ENCODE measurements at places on chromosomes 2 and 18.

- DNase-seq: no peak
Observed at GRCh38 chr18:23837591-23837990, 148.3 kb downstream of the LAMA3 start.

- no peak for DNase-seq
Observed at GRCh38 chr2:6893876-6894482, 16.4 kb downstream of the RSAD2 start.

- DNase-seq: no peak
Observed at GRCh38 chr2:146128216-146128615, 1608.3 kb upstream of the ZEB2 start.

DNA sequence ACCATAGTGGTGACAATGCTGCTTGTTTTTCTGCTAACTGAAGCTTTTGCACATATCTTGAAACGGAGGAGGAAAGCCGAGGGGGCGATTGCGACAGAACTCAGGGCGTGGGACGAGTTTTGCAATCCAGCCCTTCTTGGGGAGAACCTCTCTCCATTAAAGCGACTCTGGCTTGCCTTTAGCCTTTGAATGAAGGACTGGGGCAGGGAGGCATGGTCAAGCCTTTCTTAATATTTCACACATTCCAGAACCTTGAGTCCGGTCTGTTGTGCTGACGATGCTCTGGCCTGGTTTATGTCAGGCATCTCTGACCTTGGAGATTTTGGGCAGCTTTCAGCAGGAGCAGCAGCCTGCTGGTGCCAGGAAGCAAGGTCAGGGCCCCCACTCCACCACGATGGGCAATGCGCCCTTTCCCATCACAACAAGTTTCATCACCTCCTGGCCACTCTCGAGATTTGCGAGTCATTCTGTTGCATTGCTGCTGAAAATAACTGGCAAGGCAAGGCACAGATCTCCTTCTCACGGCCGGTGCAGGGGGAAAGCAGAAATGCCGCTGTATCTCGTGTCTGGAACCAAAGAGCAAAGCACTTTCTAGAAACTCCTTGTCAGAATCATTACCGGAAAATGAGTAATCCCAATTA lies 10.8 kb downstream of the EMILIN2 start:
- DNase-seq: no peak

DNA sequence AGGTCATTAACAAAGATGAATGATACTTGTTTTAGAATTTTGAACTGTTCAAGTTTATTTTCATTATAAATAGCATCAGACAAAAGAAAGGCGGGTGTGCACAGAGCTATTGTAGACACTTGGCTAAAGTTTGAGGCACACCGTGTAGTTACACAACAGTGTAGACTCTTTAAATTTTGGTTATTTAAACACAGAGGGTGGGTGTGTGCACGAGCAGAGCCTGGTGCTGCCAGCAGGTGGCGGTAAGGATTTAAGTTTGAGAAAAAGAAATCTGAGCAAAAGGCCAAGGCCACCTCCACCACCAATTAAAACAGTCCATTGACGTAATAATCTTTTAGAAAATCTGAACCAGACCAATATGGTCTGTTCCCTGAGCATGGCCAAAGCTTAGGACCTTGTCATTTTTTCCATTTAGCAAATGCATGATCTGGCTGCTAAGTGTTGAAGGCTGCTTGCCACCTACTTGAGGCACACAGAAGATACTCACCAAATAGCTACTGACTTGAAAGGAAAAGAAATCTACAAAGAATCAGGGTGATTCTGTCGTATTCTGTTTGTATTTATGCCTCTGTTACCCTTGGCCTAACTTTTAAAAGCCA lies 14.3 kb downstream of the COPS7B start:
- peak; percentile 63 for DNase-seq

- no peak for DNase-seq
Observed at GRCh38 chr2:239993291-239993690, 31.9 kb downstream of the NDUFA10 start.

- DNase-seq: no peak
Observed at GRCh38 chr2:75047189-75047991, 88.9 kb downstream of the POLE4 start.

GRCh38 chr18:38982072-38982471 lies 1416.5 kb upstream of the CELF4 start:
- no peak for DNase-seq

DNA sequence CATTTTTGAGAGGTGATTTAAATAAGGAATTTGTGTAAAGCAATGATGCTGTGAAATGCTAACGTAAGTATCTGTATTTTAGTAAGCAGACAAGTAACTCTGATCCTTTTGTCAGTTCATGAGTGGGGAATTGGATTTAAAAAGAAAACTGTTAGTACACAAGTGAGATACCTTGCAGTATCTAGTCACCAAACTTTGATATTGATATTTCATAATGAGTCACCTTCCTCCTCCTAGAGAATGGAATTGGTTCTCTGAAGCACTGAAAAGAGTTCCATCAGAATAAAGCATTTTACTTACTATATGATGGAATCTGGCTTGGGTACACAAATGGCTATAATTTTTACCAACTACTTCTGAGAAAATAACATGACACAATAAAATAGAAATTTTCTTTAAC lies 232.2 kb downstream of the ZNF804A start:
- no peak for DNase-seq

DNA sequence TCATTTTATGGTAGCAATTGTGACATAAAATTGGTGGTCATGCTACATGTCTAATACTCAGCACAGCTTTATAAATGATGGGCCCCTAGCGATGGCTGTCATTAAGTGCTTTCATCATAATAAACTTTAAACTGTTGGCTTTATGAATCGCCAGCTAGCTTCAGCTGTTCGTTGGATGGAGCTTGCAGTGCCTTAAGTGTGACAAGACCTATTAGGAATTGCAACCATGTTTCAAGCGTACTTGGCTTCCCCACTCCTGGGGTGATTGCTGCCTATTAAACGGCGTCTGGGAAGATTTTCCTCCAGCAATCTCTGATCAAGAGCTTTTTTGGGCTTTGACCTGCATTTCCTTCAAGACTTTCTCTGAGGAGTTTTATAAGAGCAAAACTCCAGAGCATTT lies 164.5 kb upstream of the SIX3 start:
- no peak for DNase-seq

DNA sequence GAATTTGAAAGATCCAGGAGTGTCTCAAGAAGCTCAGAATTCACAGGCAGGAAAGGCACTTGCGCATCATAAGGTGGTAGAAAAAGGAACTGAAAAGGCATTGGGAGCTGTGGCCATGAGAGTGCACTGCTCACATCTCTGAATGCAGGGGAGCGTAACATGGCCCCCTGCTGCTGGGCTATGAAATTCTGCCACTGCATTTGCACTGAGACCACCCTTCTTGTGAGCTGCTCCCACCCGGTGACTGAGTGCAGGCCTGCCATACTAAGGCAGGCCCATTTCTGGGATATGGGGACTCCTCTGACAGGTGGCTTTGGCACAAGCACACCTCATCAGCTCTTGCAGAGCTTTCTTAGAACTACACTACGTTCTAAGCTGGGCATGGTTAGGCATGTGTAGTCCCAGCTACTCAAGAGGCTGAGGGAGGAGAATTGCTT lies 25.3 kb upstream of the STARD7 start:
- no peak for DNase-seq

DNA sequence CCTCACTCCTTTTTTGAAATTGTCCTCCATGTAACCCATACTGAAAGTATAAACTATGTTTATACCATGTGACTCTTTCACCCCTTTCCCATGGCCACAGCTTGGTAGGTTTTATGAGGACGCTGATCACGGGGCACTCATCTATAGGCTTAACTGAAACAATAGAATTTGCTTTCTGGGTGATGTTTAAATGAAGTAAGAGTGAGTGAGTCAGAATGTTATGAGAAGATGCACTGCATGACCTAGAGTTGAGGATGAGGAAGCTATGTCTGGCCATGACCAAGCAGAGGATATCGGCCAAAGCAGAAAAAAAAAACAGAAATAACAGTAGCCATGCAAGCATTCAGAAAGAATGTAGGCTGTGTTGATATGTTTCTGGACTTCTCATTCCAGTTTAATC lies 34.9 kb downstream of the SCN1A start:
- DNase-seq: no peak

- no peak for DNase-seq
Observed at GRCh38 chr18:5585653-5586052, 41.9 kb upstream of the EPB41L3 start.

GRCh38 chr2:88874063-88874657 lies 182.7 kb downstream of the RPIA start:
- peak; percentile 52 for DNase-seq

DNA sequence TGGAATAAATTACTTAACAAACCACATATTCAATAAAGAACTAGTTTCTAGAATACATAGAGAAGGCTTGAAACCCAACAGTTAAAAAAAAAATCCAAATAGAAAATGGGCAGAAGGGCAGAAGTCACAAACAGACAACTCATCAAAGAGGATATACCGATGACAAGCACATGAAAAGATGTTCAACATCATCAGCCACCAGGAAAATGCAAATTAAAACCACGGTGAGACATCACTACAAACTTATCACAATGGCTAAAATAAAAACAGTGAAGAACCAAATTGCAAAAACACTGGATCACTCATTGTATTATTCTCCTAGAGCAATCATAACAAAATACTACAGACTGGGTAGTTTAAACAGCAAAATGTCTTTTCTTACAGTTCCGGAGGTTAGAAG lies 14.5 kb downstream of the SESTD1 start:
- DNase-seq: no peak

DNA sequence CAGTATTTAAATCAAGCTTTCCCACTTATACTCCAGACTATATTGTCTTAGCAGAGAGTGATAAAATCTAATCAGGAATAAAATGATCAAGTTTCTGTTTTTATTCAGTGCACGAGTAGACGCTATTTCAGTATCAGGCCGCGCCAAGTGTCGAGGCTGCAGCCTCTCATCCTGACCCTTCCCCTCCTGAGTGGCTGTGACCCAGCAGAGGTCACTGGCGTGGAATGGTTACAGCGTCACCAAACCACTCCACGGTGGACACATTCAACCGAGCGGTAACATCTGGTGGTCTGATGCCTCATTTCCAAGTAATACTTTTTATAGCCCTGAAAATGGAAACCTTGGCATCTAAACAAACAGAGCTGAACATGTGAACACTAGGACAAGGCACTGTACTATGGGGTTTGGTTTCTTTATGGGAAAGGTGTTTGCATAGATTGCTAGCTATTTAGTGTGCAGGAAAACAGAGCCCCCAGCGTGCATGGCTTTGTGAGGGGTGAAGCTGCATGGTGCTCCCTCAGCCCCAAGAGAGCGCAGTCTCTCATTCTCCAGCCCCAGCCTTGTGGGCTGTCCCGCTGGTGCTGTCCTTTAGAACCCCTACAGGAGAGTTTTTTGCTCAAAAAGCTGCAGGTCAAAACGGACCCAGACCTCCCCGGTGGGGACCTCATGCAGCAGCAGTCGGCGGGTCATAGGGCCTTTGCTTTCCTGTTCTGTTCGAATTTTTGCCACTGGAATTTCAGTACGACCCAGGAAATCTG lies 28.4 kb downstream of the FAM228A start:
- DNase-seq: no peak

DNA sequence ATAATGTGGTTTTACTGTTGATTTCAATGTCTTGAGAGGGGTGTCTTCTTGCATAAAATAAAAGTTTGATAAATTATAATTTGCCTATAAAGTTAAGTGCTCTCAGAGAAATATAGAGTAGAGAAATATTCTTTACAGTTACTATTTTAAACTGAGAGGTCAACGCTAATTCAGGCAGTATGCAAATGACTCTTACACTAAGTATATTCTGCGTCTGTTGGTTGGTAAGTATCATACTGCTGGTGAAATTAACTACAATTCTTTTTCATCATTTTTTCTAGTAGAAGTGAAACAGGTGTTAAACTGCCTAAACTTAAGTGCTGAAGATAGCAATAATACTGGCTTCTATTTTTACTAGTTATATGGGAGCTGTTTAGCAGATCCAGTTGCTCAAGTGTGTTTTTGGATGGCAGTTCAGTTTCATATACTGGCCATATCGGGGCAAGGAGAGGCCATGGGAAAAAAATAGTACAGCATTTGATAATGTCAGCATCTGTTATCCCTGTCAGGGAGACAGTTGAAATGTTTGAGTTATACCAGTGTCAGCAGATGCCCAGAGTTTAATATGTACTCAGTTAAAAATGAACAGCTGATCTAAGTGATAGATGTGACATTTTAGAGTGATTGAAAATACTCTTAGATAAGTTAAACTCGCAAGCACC lies 86.2 kb downstream of the MIB1 start:
- no peak for DNase-seq

DNA sequence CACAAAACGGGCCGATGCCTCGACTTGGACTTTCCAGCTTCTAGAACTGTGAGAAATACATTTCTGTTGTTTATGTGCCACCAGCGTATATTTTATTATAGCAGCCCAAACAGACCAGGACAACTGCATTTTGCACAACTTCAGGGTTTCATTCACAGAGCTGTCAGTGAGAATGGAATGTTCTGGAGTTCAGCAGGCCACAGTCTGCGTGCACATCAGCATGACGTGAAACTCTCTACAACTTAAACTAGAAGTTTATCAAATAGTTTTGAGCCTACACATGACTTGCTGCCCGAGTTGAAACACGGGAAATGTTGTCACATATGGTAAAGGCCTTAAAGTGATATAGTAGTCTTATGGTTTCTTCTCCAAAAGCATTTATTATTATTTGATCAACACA lies 3.9 kb upstream of the TRIB2 start:
- DNase-seq: no peak

- DNase-seq: no peak
Observed at GRCh38 chr18:21669736-21670285, 34.8 kb downstream of the ABHD3 start.

- no peak for DNase-seq
Observed at GRCh38 chr2:28828382-28828781, 17.7 kb downstream of the SPDYA start.

GRCh38 chr2:60510713-60511112 lies 42.7 kb downstream of the BCL11A start:
- no peak for DNase-seq

DNA sequence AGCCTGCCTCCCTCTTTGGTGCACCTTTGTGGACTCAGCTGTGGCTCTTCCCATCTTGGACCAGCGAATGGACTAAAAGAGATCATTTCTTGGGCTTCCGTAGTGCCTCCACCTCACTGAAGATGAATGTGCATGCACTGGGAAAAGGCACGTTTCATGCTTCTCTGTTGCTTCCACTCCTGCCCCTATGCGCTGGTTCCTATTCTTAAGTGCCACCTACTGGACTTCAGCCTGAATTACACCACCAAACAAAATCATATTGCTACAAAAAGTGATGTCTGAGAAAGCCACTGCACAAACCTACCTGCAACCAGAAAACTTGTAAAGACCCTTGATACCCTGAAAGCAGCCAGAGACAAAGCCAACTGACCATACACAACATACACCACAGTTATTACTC lies 695.6 kb downstream of the TSN start:
- peak; percentile 20 for DNase-seq

All from endothelial cell (in vitro differentiated cells).